NCI-H1048 (cell line): ENCODE measurements at places on chromosomes 3 and 15.

DNA sequence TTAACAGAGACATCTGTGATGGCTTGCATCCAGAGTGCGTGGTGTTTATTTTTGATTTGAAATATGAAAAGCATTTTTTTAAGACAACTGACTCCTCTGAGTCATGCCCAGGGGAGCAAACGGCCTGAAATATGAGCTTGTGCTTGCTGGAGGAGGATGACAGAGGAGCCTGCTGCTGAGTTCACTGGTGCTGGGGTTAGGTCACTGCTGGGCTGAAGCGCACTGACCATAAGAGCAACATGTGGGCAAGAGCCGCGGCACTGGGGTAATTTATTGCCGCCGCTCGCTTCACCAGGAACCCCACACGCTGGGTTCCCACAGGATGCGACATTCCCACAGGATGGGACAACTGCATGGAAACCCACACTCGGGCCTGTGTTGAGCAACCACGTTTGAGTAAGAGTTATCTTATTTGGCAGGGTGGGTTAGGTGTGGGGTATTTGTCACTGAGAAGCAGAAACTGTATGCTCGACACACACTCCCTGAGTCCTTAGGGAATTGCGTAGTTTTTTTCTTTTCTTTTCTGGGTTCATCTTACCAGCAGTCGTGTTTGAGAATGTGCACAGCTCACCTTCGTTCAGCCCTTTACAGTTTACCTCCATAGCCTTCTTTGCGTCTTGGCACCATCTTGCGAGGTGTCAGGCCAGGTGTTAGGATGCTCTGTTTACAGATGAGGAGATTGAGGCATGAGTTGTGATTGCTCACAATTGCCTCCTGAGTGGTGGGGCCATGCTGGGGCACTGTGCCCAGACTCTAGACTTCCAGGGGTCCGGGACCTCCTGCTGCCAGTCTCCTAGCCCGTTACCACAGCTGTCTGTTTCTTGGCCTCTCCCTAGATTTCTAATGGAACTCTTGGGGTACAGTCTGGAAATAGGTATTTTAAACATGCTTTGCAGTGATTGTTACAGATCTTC is 60.4 kb downstream of the SMAD3 start:
- no peak for DNase-seq

DNA sequence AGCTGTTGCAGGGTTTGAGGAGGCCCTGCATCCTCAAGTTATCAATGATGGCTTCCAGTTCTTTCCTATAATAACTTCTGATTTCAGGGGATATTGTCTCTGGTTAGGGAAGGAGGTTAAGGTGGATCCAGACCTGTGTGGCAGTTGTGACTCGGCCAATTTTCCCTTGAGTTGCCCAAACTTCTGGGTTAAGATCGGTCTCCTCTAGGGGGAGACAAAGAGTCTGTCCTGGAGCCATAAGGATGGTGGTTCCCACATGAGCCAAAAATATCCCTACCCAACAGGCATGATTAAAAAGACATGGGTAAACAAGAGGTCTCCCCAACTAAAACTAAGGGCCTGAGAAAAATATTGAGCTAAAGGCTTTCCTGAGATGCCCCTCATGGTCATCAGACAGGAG is 227.5 kb upstream of the MDFIC2 start:
- no peak for DNase-seq

DNA sequence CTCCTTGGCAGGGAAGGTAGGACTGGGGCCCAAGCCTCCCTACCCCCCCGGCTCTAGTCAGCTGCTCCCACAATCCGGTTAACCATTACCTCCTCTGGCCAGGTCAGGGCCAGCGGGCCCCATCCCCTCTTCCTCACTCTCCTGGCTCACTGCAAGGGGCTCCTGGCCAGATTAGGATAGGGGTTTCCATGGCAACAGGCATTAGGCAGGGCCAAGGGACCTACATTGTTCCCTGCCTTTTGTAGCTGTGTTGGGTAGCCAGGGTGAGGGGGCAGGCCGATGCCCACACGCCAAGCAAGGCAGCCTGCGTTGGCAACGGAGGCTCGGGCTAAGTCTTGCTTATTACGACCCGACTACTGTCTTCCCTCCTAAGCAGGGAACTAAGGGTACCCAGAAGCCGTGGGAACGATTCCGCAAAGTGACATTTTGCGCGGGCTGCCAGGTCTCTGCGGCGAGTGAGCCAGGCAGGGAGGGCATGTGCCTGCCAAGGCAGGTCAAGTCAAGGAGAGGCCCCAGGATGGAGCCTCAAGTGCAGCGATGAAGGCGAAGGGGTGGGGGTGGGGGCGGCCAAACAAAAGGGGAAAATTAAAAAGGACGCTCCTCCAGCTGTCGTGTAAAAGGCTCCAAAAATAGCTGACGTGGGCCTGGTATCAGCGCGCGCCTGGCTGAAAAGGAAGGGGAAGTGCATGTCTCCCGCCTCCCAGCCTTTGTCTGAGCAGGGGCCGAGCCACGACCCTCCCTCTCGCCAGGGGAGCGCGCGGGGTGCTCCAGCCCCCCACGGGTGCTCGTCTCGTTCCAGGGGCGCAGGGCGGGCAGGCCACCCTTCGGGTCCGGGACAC is 919 bp downstream of the IDH2 start:
- DNase-seq: no peak

GRCh38 chr3:109553591-109554371 is 216.4 kb upstream of the DPPA4 start:
- no peak for DNase-seq

DNA sequence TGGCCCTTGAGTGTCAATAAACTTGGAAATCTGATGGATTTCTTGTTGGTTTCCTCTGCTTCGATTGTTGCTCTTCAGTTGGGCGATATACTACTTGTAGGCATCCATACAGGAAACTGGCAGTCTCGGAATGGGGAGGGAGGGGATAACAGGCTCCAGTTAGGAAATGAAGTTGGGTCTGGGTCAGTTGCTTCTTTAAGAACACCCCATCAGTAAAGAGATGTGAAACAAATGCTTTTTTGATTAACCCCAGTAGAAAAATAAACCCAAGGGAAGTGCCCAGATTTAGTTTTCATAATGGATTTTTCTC is 681 bp downstream of the CHMP2B start:
- DNase-seq: no peak

DNA sequence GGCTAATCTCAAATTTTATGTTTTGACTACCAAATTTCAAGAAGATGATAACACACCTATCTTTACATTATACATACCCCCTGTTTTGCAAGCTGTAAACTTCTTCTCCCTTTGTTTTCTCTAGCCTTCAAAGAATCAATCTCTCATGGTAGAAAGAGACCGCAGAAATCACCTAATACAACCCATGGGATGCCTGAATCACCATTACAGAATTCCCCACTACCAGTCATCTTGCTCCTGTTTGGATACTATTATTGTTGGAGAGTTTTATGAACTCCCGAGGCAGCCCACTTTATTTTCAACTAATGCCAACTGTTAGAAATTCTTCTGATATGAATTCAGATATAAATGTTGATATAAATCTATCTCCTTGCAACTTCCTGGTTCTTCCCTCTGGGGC is 110.9 kb downstream of the FRMD5 start:
- DNase-seq: no peak

GRCh38 chr15:100457201-100457600 is 71.5 kb downstream of the CERS3 start:
- DNase-seq: no peak

GRCh38 chr15:60557191-60557618 is 78.3 kb upstream of the ICE2 start:
- no peak for DNase-seq

GRCh38 chr3:129473769-129474152 is 33.7 kb downstream of the IFT122 start:
- DNase-seq: no peak

GRCh38 chr3:97821287-97821773 is 481 bp upstream of the CRYBG3 start:
- no peak for DNase-seq

- DNase-seq: no peak
Measured at GRCh38 chr3:46266598-46266997, 24.3 kb downstream of the CCR3 start.

DNA sequence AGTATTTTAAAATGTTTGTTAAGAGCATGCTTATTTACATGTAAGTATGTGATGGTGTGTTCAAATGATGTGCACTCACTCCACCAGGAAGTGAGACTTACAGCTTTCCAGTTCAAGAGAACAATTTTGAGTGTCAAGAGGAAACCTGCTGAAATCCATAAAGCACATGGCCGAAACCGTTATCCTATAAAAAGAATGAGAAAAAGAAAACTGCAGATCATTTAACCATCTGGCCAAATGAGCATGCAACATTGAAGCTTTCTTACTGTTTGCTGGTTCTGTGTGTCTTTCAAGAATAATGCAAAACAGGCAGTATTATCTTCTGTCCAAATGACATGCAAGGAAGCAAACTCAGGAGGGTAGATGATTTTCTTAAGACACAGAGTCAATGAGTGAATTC is 26.3 kb downstream of the GABRR3 start:
- DNase-seq: no peak

- no peak for DNase-seq
Measured at GRCh38 chr15:24862726-24863521, 91.9 kb upstream of the SNRPN start.

- DNase-seq: no peak
Measured at GRCh38 chr3:100089812-100090668, 24.3 kb downstream of the FILIP1L start.

DNA sequence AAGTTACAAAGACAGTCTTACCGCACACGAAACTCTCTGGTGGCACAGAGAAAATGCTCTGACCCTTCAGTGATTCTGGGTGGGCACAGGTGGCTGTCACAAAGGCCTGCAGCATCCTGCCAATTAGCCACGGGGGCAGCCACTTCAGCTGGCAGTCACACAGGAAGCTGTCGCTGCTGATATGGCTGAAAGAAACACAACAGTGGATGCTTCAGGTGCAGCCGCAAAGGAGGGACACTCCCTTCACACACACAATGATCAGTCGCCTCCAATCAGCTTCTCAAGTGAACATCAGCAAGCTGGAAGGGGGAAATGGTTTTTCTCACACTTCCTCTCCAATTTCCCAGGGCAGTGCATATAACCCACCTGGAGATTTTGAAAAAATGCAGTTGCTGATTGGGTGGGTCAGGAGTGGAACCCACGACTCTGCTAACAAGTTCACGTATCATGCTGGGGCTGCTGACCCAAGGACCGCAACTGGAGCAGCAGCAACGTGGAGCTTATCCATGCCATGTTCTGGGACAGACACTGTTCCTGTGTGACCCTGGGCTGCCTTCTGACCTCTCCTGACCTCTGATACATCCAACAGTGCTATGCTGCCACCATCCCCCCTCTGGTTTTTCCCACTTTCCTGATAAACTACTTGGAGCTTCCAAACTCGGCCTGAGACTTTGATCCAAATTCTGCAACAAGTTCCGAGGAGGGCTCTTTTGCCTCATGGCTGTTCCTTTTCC is 106.6 kb downstream of the LRIG1 start:
- DNase-seq: no peak

GRCh38 chr3:196012941-196013476 is 68.9 kb downstream of the TFRC start:
- no peak for DNase-seq

DNA sequence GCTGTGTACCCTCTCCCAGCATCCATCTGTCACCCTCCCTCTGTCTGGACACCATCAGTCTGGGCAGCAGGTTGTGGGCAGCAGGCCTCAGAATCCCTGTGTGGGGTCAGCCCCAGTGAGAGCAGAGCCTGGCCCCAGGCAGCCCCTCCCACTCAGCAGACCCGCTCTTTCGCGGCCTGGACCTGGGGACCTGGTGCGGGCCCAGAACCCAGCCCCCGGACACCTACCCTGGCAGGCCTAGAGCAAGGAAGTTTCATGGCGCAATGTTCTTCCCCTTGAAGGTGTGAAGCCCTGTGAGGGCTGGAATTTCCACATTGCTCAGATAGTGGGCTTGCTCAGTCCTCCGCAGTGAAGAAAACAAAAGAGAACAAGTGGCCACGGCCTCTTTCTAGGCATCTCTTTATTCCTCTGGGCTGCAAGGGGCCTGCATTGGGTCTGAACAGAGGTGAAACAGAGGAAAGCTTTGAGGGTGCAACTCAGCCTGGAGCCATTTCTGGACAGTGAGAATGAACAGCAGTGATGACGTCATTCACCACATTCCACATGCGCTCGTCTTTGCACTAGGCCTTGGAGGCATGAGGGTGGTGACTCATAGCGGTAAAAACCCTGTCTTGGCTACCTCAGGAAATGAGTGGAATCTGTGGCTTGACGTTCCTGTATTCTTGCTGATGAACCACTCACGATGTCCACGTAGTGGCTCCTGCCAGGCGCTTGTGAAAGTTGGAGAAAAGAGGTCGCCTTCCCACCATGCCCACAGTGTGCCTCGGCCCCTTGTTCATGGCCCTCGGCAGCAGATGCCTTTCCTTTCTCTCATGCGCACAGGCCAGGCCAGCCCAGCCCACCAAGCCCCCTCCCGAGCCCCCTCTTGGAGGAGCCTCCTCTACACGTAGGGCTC is 66.1 kb downstream of the SLC30A4 start:
- DNase-seq: no peak

GRCh38 chr3:44962621-44963393 is 13.2 kb downstream of the ZDHHC3 start:
- DNase-seq: no peak

DNA sequence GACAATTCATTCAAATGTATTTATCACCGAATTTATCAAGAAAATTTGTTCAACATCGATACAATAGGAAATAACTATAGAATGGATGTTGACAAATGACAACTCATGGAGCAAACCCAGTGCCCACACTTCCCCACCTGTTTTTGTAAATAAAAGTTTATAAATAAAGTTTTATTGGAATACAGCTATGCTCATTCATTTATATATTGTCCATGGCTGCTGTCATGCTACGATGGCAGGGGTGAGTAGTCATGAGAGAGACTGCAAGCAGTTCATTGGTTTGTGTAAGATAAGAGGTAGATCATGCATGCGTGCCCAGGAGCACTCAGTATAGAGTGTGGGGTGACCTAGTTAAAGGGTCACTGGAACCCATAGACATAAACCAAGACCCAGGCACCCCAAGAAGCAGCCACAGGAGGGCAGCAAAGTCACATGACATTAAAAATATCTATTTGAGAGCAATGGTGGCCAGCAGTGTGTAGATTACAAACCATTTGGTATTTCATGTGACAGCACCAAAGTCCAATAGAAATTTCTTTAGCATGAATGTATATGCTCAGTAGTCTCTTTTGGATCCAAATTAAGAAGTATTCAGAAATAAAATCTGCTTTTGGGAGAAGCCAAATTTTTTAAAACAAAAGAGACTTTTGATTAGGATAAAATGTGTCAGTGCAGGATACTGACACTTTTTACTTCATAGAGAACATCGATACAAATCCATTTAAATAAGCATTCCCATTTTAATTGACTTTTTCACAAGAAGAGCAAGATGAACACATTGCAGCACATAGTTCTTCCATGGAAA is 794.8 kb downstream of the MCTP2 start:
- no peak for DNase-seq

DNA sequence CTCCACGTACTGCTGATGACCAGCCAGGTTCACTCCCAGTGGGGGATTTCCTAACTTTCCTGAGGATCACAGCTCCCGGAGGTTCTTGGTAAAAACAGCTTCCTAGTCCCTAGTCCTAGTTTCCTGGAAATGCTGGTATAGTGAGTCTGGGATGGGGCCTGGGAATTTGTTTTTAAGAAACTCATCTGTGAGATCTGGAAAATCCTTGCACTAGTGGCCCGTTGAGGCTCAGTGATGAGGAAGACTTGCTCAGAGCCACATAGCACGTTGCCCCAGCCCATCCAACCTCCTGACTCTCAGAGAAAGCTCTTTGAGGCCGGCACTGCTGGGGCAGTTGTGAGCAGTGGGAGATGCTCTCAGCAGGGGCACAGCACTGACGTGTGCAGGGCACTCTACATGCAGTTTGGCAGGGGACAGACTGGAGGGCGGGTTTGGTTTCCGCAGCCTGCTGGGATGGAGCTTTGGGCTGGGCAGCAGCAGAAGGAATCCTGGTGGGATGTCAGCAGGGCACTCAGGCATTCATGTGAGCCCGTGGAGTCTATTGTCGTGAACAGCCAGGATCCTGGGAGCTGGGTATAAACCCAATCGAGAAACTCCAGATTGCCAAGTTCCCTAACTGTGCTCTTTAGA is 31.6 kb downstream of the SAXO2 start:
- no peak for DNase-seq
